ENCODE measurements at places on chromosomes 1 and 21.

GRCh38 chr1:30611741-30612309 lies 111.6 kb downstream of the MATN1 start:
- no peak for DNase-seq

GRCh38 chr21:46294647-46295176 lies 8.6 kb downstream of the YBEY start:
- no peak for DNase-seq

GRCh38 chr1:19483261-19483660 lies 2.1 kb downstream of the CAPZB start:
- DNase-seq: no peak

- DNase-seq: no peak
Measured at GRCh38 chr1:165894591-165894990, 67.2 kb downstream of the UCK2 start.

DNA sequence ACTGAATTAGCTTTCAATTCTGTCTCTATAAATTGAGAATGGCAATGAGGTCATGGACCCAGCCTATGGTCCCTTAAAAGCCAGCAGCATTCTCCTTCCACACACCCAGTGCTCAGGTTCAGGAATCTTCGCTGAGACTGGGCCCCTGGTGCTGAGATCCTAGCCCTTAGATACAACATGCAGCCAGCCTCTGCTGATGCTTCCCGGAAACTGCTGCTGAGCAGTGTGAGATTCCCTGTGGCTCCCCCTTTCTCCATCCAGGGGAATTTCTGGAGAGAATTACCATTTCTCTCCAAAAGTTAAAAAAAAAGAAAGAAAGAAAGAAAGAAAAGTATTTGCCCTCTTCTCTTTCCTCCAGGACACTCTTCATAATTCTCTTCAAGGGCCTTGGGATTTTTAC lies 31.7 kb upstream of the RALGPS2 start:
- DNase-seq: no peak

DNA sequence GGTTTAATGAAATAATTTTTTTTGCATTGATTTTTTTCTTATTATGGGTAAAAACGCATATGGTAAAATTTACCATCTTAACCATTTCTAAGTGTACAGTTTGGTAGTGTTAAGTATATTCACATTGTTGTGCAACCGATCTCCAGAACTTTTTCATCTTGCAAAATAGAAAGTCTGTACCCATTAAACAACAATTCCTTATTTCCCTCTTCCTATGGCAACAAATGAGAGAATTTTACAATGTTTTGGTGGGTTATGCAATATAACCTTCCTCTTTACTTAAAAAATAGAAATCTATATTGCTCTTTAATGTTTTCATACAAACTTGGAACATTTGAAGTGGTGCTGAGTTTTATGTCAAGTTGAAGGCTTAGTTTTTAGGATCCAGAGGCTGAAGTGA lies 26.6 kb downstream of the MAP3K7CL start:
- no peak for DNase-seq

- DNase-seq: no peak
Measured at GRCh38 chr21:46124083-46124925, 26.4 kb downstream of the COL6A2 start.

- no peak for DNase-seq
Measured at GRCh38 chr1:167141963-167142362, 48.1 kb downstream of the STYXL2 start.

DNA sequence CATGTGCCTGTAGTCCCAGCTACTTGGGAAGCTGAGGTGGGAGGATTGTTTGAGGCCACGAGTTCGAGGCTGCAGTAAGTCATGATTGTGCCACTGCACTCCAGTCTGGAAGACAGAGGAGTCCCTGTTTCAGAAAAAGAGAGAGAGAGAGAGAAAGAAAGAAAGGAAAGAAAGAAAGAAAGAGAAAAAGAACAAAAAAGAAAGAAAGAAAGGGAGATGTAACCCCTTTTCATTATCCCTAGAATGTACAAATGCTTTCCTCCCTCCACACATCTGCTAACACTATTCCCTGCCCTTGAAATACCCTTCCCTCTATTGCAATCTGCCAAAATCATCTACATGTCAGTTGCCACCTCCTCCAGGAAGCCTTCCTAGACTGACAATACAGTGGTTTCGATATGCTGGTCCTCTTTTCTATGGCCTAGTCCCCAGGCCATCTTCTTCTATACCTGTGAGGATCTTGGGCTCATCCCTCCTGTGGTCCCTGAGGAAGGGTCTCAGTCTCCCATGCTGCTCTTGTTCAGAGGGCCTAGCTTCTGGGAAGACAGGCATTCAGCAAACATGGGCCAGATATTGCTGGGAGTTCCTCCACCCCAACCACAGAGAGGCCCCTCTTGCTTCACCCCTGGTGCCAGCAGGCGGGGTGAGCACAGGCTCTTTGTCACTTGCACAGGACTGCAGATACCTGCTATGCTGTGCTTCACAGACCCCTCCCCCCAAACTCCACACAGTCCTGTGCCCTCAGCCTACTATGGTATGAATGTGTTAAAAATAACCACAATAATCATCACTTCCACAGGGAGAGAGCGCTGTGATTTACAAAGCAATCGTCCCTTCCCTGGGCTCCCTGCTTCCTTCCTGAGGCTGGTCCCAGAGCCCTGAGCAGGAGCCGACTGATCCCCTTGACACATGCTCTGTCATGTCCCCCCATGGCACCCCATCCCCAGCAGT lies 14.1 kb downstream of the ADGRB2 start:
- no peak for DNase-seq

GRCh38 chr1:191969290-191969689 lies 189.0 kb upstream of the RGS18 start:
- no peak for DNase-seq

DNA sequence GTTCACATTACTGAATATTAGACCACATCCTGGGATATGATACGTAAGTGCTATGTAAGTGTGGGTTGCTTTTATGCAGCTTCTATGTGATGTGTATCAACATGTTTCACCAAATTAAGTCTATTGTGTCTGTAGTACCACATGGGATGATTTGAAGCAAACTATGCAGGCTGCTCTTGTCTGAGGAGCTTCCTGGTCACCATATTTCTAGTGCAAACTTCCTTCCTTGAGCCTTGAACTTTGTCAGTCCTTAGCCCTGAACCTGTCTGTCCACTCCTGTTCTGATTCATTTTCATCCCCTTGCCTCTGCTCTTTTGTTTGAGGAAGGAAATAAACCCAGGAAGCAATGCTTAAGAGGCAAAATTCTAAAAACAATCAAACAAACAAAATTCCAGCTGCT lies 117.5 kb upstream of the VANGL1 start:
- DNase-seq: no peak

DNA sequence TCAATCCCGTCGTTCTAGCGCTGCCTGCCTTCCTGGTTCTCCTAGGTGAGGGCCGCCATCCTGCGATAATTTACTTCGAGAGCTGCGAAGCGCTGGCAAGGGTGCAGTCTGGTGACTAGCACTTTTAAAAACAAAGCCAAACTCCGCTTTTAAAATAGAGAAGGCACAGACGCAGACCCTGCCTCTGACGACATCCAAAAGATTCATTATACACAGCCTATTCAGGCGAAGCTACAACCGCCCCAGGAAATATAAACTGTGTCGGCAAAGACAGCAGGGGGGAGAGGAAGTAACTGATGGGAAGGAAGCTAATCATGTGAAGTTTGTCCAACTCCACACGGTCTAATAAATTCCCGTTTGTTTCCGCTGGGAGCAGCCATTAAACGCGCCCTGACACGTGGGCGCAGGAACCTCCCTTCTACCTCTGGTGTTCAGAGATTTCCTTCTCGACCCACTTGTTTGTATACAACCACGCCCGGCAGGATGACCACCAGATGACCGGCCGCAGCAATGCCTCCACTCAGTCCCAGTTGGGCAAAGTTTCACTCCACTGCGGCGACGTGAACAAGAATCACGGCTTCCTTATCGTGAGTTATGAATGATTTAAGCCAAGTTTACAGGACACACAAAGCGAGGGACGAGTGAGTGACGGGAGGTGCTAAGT lies 1.3 kb downstream of the GNG12 start:
- no peak for DNase-seq

- DNase-seq: no peak
Measured at GRCh38 chr1:160491017-160491416, 32.0 kb downstream of the SLAMF6 start.

DNA sequence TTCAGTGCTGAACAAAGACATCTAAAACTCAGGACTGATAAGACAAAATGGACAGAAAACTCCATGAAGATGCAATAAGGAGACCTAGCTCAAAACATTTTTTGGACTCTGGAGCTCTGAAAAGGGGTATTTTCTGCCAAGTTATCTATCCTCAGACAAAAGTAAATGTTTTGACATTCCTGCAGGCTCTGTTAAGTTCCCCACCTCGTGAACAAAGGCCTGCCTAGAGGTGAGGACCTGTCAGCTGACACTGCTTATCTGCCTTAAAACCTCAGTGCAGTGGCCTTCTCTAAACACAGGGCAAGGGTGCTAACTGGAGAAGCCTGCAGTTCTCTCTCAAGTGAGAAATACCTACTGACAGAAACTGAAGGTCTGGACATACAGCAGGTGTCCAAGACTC lies 41.1 kb downstream of the COLGALT2 start:
- DNase-seq: no peak

DNA sequence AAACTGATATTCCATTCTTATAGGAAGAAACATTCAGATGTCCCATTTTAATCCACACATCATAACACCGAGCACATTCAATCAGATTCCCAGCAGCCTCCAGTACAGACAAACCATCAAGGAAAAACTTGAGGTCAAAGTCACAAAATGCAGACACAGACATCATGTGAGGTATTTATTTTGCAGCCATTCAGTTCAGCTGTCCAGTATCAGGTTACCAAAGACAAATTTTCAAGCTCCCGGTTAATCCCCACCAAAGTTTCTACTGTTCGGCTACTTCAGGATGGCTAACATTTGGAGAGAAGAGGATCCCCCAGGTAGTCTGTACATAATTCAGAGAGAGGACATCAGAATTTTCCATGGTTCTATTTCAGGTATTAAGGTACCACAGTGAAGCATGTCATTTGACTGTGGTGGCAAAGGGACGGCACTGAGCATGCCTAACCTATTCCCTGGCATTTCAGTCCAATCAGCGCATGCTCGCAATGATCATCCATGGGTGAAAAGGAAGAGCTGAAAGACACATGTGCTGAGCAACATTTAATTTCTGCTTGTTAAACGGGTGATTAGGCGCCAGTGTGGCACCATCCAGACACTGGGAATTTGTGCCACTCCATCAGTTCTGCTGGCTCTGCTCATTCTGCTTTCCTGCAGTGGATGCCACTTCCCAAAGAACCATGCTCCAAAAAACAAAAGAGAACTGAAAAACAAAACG lies 13.6 kb upstream of the NDC1 start:
- no peak for DNase-seq

DNA sequence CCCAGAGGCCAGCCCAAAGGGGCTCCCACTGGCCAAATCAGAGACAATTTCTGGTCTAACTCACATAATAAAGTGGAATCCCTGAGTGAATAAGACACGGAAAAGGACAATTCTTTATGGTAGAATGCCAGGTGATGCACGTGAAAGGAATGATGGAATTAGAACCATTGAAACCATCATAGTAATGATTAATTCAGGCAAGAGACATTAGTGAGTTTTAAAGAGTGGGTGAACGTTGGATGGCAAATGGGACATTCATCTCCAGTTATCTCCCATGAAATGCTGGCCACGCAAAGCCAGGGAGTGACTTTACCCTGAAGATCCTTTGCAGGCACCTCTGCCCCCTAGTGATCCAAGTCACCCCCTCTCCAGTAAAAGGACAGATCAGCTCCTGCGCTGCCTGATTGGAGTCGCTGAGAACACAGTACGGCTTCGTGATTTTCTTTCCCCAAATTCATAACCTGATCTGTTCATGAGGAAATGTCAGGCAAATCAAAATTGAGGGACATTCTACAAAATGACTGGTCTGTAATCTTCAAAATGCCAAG lies 87.5 kb downstream of the AJAP1 start:
- DNase-seq: no peak

DNA sequence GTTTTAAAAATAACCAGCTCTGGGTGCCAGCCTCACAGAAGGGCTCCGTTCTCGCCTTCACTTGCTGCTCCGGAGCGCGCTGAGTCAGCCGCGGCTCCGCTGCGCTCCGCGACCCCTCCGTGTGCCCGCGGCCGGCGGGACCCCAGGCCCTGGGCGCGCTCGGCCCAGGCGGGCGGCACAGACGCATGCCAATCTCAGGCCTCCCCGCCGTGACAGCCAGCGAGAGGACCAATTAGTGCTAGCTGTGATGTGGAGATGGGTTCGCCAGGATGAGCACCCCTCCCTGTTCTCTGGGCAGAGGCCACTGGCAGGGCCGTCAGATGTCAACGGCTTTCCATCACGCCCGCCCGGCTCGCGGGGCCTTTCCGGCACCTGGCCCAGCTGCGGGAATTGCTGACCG lies 293.8 kb downstream of the SPATA17 start:
- no peak for DNase-seq

- DNase-seq: no peak
Measured at GRCh38 chr21:46456750-46457149, 1.9 kb upstream of the DIP2A start.

- no peak for DNase-seq
Measured at GRCh38 chr1:80392529-80392928, 1386.0 kb upstream of the ADGRL4 start.

- no peak for DNase-seq
Measured at GRCh38 chr1:10897321-10897980, 101.0 kb upstream of the CASZ1 start.

DNA sequence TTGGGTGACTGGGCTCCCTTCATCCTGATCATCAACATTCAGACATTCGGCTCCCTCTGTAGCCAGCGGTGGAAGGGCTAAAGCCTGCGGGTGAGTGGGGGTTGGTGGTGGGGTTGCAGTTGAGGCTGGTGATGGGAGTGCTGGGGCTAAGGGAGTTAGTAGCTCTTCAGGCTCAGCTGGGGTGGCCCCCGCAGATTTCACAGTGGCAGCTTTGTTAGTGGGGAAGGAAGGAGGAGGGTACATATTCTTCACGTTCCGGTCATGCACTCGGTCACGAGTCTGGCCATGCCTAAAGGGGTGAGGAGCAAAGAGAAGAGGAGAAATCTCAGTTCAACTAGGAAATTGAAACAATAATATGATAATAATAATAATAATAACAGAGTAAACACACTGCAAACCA lies 6.8 kb downstream of the PSMB4 start:
- no peak for DNase-seq

GRCh38 chr1:229003233-229004031 lies 267.5 kb upstream of the RAB4A start:
- no peak for DNase-seq
